ENCODE measurements at places on chromosomes 4 and X.

DNA sequence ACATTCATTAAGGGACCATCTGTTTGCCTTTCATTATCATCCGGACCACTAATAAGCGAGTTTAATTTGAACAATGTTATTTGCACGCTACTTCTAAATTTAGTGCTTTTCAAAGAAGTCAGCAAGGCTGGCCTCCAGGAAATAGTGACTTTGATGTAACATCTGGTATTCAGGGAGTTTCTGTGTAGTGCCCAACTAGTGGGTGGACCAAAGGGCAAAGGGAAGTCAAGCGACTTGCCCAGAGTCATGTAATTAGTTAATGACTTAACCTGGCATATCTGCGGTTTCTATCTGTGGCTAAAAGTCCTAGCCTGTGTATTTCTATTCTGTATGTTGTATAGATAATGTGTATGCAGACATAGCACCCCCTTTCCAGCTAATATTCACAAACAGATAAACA lies 56.3 kb upstream of the LCORL start:
- no peak for DNase-seq

- no peak for DNase-seq
These were observed 51.0 kb downstream of the DHX15 start for GRCh38 chr4:24533364-24533763.

- no peak for DNase-seq
These were observed 99.3 kb upstream of the GRPR start for GRCh38 chrX:16023790-16024734.

- no peak for DNase-seq
These were observed 210.6 kb upstream of the DKK2 start for GRCh38 chr4:107246761-107247160.

- no peak for DNase-seq
These were observed 57.7 kb downstream of the NAT8L start for GRCh38 chr4:2116687-2117400.
